ENCODE measurements at places on chromosomes 3 and 15.

GRCh38 chr15:69653846-69654245 is 201.2 kb downstream of the RPLP1 start:
- no peak for DNase-seq

GRCh38 chr3:113638910-113639309 is 57.5 kb downstream of the USF3 start:
- no peak for DNase-seq

DNA sequence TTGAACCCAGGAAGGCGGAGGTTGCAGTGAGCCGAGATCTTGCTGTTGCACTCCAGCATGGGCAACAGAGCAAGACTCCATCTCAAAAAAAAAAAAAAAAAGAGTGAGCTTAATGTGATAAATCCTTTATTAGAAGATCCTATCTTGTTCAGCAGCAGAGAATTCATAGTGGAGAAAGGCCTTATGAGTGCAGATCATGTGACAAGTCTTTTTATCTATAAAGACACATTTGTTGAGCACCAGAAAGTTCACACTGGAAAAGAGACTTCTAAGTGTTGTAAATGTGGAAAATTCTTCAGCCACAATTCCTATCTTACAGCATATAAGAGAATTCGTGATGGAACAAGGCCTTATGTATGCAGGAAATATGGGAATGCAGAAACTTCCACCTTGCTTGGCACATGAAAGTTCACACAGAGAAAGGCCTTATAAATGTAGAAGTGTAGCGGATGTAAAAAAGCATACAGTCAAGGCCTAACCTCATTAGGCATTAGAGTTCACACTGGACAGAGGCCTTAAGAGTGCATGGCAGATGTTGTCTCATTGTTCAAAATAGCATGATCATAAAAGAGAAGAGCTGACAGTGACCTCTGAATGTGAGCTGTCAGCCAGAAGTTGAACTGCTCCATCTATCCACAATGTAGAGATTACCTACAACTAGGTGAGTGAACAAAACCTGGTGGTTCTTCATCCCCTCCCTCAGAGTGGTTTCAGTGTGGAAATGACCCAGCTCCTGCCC is 16.7 kb downstream of the ADAM10 start:
- no peak for DNase-seq

DNA sequence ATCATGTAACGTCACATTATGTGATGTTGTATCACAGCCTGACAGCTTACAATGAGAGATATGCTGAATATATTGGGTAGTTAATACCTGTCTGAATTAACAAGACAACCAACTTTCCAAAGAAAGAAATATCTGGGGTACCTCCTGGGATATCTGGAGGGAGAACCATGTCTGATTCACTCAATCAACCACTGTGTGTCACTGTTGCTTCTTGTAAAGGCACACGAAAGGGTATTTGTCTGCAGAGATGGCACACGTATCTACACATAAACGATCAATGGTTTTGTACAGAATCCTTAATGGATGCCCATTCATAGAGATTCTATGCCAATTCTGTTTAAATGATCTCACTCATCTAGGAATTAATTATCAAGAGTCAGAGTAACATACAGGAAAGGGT is 252.1 kb upstream of the TMCO5A start:
- no peak for DNase-seq

All from lower leg skin (tissue), 4 donors.